Smooth muscle cell of the umbilical artery (primary cell): ENCODE measurements at places on chromosomes 1 and 21. TPM values are rescaled to one million over a fixed set of nuclear protein-coding genes. Genes with fewer than 3 reads are reported as not detected.

Gene TTC24
- not detected in 2 replicates for total RNA-seq

Gene INAVA
- total RNA-seq, result 0.18 TPM in 1 of 2 replicates, not detected in the other

Gene ATF3
- 2.7 and 3.1 TPM in 2 replicates for total RNA-seq

Gene SPATA21
- not detected in 2 replicates for total RNA-seq

Gene SYTL1
- 0.23 and 0.59 TPM in 2 replicates for total RNA-seq

Gene C1orf115
- total RNA-seq, result 0.28 and 0.30 TPM in 2 replicates

Gene S100A8
- not detected in 2 replicates for total RNA-seq

Gene ADAMTS4
- 14.3 and 20.3 TPM in 2 replicates for total RNA-seq

Gene CCDC181
- total RNA-seq, result 0.59 and 1.4 TPM in 2 replicates

Gene GSTM5
- 1.8 and 2.3 TPM in 2 replicates for total RNA-seq

Gene OR2T29
- total RNA-seq, result not detected in 2 replicates

Gene KIF2C
- 2.1 and 19.1 TPM in 2 replicates for total RNA-seq

Gene TNNI3K
- total RNA-seq, result 0.59 TPM in 1 of 2 replicates, not detected in the other

Gene RABGGTB
- total RNA-seq, result 129 and 131 TPM in 2 replicates

Gene NUF2
- 0.89 and 10.8 TPM in 2 replicates for total RNA-seq

Gene S100A3
- total RNA-seq, result 0.59 and 1.4 TPM in 2 replicates

Gene PADI2
- total RNA-seq, result 0.18 TPM in 1 of 2 replicates, not detected in the other

Gene F5
- total RNA-seq, result under 0.01 and 0.09 TPM in 2 replicates

Gene MPL
- total RNA-seq, result not detected in 2 replicates

Gene CEP104
- total RNA-seq, result 22.3 and 41.8 TPM in 2 replicates

Gene TEKT2
- total RNA-seq, result not detected in 2 replicates

Gene SPATA45
- not detected in 2 replicates for total RNA-seq

Gene LCE2A
- not detected in 2 replicates for total RNA-seq

Gene AZIN2
- total RNA-seq, result 7.2 and 30.3 TPM in 2 replicates

Gene AK4
- 42.5 and 70.7 TPM in 2 replicates for total RNA-seq

Gene LRRC39
- total RNA-seq, result 0.30 and 0.37 TPM in 2 replicates

Gene CLDN17
- not detected in 2 replicates for total RNA-seq

Gene PGLYRP3
- total RNA-seq, result not detected in 2 replicates

Gene CYP4X1
- total RNA-seq, result not detected in 2 replicates

Gene OR2L5
- not detected in 2 replicates for total RNA-seq

Gene CD46
- 140 and 217 TPM in 2 replicates for total RNA-seq

Gene SH2D1B
- not detected in 2 replicates for total RNA-seq

Gene CNR2
- total RNA-seq, result not detected in 2 replicates

Gene SLC30A1
- total RNA-seq, result 34.7 and 37.2 TPM in 2 replicates

Gene S100A7
- not detected in 2 replicates for total RNA-seq

Gene H6PD
- 46.6 and 49.6 TPM in 2 replicates for total RNA-seq

Gene SLC66A1
- 13.4 and 19.1 TPM in 2 replicates for total RNA-seq

Gene SORT1
- total RNA-seq, result 27.0 and 44.0 TPM in 2 replicates

Gene RIPPLY3
- not detected in 2 replicates for total RNA-seq

Gene GPR157
- 3.6 and 4.7 TPM in 2 replicates for total RNA-seq

Gene SPAG17
- 0.05 TPM in 1 of 2 replicates, not detected in the other for total RNA-seq

Gene MAB21L3
- total RNA-seq, result 0.09 TPM in 1 of 2 replicates, not detected in the other

Gene HSD3B2
- total RNA-seq, result not detected in 2 replicates

Gene TNFRSF25
- 4.2 and 13.4 TPM in 2 replicates for total RNA-seq

Gene PDZK1
- total RNA-seq, result 0.28 and 0.30 TPM in 2 replicates
